M059J (cell line): ENCODE measurements at places on chromosomes 11 and 22. TPM values are rescaled to one million over a fixed set of nuclear protein-coding genes. Genes with fewer than 3 reads are reported as not detected.

DNA sequence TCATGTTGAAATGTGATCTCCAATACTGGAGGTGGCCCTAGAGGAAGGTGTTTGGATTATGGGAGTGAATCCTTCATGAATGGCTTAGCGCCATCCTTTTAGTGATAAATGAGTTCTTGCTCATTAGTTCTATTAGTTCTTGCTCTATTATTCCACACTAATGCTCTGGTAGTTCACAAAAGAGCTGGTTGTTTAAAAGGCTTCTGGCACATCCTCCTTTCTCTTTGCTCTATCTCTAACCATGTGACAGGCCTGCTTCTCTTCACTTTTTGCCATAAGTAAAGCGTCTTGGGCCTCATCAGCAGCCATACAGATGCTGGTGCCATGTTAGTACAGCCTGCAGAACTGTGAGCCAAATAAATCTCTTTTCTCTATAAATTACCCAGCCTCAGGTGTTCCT, 469.9 kb downstream of the GUCY1A2 start:
- no peak for DNase-seq

The MUC2 gene
- not detected in 2 replicates for total RNA-seq

The PRG2 gene
- 0.17 TPM in 1 of 2 replicates, not detected in the other for total RNA-seq

The P2RY2 gene
- 0.30 and 0.84 TPM in 2 replicates for total RNA-seq

The KIRREL3 gene
- 7.1 and 9.8 TPM in 2 replicates for total RNA-seq

The UFD1 gene
- total RNA-seq, result 71.4 and 88.6 TPM in 2 replicates

DNA sequence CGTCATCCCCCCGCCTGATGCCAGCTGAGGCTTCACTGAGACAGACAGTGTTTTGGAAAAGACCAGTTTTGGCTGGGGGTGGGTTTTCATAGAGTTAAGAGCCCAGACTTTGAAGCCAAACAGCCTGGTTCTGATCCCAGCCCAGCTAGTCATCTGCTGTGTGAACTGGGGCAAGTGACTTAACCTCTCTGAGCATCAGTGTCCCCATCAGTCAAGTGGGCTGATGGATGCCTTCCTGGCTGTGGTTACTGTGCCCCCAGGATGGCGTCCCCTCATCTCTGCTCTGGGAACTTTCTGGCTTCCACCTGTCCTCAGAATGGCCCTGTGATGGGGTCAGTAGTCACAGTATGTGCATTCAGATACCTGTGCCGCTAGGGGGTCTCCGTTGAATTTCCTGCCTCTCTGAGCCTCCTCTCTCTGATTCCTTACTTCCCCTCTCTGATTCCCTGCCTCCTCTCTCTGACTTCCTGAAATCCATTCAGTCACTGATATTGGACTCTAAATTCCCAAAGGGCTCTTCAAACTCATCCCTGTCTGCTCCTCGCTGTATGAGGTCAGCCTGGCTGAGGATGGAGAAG, 2.4 kb downstream of the RASD2 start:
- no peak for DNase-seq

The OR51I1 gene
- not detected in 2 replicates for total RNA-seq

DNA sequence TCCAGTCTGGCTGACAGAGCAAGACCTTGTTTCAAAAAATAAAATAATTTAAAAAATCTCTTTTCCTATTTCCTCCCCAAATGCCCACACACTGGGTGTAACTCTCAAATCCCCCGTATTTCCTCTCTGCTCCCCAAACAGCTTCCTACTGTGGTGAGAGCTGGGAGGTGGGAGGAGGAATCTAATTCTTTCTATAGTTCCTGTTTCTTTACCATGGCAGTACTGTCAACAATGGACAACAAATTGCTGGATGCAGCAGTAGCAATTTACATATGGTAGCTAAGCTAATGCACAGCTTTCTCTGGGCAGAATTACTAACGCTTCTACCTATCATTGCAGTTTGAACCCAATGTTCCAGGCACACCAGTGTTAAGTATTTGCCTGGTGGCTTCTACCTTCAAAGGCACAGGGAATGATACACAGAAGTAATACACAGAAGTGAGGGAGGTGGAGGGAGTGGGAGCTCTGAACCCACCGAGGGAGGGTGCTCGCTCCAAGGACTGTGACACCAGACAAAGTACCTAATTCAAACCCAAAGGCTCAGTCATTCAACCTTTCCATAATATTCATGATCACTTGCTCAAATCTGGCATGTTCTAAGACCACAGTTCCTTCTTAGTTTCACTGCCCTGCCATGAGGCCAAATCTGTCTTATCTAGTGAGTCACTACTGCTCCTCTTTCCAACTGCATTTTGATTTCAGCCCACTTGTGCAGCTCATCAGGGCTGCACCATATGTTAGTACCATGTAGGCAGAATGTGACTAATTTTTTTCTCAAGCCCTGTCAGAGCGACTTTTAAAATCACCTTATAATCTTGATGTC, 37.9 kb downstream of the CELF1 start:
- peak; percentile 74 for DNase-seq

DNA sequence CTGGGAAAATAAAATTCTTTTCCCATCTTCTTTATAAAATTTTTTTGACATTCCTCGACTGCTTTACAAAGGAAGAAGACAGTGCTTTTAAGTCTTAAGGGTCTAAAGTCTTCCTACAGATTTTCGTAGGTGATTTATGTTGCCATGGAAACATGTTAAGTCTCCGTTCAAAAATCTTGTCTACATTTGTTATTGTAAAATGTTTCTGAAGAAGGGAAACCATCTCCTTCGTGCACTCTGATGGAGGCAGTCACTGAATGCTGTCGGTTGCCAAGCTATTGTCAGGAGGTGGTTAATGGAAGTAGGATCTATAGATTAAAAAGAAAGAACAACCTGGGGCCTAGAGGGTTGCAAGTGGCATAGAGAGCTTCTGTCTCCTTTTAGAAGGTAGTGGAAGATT, 52.6 kb downstream of the MAP6 start:
- DNase-seq, result no peak

- no peak for DNase-seq
These were observed 46.8 kb downstream of the CACNA1I start for GRCh38 chr22:39617342-39617741.

DNA sequence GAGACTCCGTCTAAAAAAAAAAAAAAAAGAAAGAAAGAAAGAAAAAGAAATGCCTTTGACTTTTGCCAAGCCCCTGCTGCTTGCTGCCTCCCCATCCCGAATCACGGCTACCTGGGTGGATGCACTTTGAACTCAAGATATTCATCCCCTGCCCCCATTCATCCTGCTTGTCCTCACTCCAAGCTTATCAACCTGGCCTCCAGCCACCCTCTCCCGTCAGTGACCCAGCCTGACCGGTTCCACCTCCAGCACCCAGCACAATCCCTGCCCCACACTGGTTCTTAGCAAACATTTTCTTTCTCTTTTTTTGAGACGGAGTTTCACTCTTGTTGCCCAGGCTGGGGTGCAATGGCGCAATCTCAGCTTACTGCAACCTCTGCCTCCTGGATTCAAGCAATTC, 44.4 kb downstream of the CYTH4 start:
- DNase-seq, result no peak
